NCI-H446 treated with DMSO at 0.1 percent for 48 hours (cell line): ENCODE measurements at places on chromosomes 7 and 10.

DNA sequence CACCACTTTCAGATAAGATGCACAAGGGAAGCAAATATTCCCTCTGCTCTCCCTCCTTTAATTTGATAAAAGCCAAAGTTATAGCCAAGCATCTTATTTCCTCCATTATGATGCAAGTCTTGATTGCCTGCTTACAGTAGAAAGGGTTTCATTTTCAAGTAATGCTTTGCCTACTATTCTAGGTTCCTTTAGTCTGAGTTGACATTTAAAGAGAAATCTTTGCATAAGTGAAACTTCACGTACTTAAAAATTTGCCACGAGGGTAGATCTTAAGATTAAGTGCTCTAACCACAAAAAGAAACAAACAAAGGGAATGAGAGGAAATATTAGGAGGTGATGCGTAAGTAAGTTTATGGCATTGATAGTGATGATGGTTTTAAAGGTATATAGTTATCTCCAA is 78.1 kb upstream of the VWDE start:
- DNase-seq = no peak

DNA sequence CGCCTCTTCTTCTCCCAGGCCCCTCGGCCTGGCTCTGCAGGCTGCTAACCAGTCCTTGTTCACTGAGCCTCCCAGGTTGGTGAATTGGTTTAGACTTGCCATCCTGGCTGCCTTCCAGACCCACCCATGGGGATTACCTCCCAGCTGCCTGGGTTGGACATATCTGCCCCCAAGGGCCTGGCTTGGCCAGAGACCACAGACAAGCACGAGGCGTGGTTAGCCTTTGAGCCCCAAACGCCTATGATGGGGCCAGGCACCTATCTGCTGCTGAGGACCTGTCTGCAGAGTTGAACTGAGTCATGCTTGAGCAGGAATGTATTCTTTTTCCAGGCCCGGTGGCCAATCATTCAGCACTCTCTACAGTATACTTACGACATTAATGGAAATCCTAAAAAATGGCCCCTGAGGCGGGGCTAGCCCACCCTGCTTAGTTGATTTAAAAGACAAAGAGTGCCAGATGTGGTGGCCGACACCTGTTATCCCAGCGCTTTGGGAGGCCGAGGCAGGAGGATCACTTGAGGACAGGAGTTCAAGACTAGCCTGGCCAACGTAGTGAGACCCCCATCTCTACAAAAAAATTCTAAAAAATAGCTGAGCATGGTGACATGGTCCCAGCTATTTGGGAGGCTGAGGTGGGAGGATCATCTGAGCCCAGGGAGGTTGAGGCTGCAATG is 361.5 kb downstream of the FRMD4A start:
- no peak for DNase-seq

- DNase-seq = no peak
Observed at GRCh38 chr10:29694121-29694520, 59.4 kb upstream of the SVIL start.

DNA sequence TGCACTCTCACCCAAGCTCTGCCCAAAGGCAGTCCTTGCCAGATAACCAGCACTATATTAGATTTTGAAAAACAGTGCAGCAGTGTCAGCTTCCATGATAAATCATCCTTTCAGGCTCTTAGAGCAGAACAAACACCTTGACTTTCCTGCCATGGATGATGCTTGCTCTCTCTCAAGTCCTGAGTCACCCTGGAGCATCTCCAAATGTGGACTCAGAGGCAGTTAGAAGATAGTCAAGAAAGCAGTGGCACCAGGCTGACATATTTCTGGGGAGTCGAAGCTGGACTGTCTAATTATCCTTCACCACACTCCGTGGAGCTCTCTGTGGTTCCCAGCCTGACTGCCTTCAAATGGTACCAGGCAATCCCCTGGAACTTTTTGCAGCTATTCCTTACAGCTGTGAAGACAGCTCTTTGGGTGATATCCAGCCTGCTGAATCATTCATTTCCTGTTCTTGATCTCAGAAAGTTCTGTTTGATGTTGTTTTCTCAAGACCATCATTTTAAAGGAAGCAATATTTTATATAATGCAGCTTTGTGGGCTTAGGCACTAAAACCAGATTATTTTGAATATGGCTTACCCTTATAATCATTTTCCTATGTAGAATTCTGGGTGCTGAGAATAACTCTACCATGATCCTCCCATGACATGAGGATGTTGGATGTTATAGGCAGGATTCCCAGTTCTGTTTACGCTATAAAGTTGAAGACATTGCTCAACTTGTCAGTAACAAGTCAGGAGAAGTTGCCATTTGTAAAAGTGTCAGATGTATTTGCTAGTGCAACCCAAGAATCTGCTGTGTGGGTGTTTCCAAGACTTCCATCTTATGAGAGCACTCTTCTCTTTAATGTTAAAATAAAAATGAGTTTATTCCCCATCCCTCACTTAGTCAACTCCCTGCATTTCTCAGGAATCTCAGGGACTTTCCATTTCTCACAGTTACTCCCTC is 233.8 kb downstream of the C7orf25 start:
- no peak for DNase-seq

DNA sequence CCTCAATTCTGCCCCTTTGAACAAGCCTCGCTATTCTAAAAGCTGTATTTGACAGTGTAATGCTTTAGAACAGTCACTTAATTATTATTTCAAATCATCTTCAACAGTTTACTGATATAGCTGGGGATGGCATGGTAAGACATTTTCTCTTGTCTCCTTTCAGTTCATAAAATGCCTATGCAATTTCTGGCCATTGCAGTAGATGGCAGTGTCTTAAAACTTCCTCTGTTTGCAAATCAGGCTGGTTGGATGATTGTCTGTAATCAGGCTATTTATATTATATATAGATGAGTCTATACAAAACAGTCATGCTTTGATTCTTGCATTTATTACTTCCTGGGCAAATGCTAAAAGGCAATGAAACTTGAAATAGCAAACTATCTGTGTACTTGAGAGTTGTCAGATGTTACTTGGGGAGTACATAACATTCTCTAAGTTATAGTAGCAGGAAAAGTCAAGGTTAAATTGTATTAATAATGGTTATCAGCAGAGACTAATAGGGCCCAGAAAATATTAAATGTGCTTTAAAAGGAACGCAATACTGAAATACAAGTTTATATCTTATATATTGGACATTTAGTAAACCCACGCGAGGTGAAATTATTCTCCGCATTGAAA is 55.5 kb upstream of the LHFPL3 start:
- DNase-seq = no peak

DNA sequence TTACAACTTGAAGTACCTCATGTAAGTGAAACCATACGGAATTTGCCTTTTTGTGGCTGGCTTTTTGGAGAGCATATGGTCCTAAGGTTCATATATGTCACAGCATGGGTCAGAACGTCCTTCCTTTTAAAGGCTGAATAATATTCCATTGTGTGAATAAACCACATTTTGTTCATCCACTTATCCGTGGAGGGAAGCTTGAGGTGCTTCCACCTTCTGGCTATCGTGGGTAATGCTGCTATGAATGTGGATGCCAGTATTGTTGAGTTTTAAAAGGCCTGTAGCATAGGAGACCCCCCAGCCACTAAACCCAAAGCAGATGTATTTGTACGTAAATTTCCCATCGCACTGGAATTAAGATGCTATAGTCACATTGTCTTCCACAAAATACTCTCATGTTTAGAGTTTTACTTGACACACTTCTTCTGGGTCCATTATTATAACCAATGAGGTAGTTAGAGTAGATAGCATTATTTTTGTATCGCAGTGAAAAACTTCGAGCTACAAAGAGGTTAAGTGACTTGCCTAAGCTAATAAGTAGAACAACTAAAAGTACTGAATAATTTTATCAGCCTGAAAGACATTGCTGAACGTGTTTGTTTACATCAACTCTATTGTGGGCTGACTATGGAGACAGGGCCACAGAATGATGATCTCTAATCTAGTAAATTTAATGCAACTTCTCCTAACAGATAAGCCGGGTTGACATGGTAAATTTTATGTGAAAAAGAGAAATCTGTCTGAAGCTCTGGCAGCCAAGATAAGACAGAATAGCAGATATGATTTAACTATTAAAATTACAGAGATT is 183.0 kb upstream of the CTBP2 start:
- no peak for DNase-seq
